ENCODE measurements at places on chromosomes 16 and 17. TPM values are rescaled to one million over a fixed set of nuclear protein-coding genes. Genes with fewer than 3 reads are reported as not detected.

KRTAP4-4 gene
- not detected for total RNA-seq

CCL18 gene
- total RNA-seq, result not detected

PRR35 gene
- 0.11 TPM for total RNA-seq

CHP2 gene
- total RNA-seq, result not detected

UMOD gene
- total RNA-seq, result not detected

GPR179 gene
- under 0.01 TPM for total RNA-seq

TEKT5 gene
- not detected for total RNA-seq

SLC16A6 gene
- 10.6 TPM for total RNA-seq

KRTAP2-3 gene
- total RNA-seq, result 1.00 TPM

TTYH2 gene
- total RNA-seq, result 2.0 TPM

NOB1 gene
- total RNA-seq, result 24.1 TPM

GPS1 gene
- total RNA-seq, result 137 TPM

TMEM100 gene
- 0.12 TPM for total RNA-seq

GCGR gene
- total RNA-seq, result not detected
